ENCODE measurements at places on chromosomes 1 and 21. TPM values are rescaled to one million over a fixed set of nuclear protein-coding genes. Genes with fewer than 3 reads are reported as not detected.

UBE2U gene
- not detected for total RNA-seq

HCRTR1 gene
- not detected for total RNA-seq

S100A7 gene
- total RNA-seq: not detected

CXADR gene
- total RNA-seq: 0.13 TPM

ADAMTS5 gene
- total RNA-seq: not detected

NT5C1A gene
- 0.61 TPM for total RNA-seq

TDRD5 gene
- total RNA-seq: not detected

GPR153 gene
- 2.4 TPM for total RNA-seq

C1orf159 gene
- total RNA-seq: 15.5 TPM

CCDC185 gene
- total RNA-seq: not detected

ANGPTL3 gene
- not detected for total RNA-seq

RSPO1 gene
- not detected for total RNA-seq

HIVEP3 gene
- 13.6 TPM for total RNA-seq

GRCh38 chr1:43847290-43847689 lies 86.3 kb upstream of the ARTN start:
- DNase-seq: no peak

- no peak for DNase-seq
Measured at GRCh38 chr1:15153842-15154479, 414 bp downstream of the TMEM51 start.

DNA sequence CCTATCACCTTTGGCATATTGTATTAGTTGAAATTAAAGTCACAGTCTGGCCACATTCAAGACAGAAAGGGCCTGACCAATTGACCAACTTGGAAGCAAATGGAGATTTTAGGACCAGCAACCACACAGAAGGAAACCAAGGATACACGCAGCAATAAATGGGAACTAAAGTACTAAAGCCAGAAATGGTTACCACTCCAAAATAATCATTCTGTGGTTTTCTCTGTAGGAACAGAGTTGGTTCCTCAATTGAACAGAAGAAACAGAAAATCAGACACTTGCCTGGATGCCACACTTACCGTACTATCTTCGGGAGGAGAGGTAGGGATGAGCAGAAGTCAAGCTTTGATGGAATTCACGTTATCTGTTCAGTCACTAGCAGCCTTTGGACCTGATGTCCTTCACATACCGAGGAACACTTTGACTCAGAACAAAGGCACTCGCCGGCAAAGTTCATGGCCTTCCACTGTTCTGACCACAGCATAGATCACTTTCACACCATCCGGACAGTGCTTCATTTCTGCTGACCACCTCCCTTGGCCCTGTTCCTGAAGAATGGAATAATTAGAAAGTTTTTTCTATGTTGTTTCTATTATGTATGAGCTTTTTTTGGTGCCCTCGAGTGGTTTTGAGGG lies 96.9 kb downstream of the LPAR3 start:
- no peak for DNase-seq

GRCh38 chr21:18148401-18148800 lies 96.2 kb upstream of the CHODL start:
- no peak for DNase-seq

- no peak for DNase-seq
Measured at GRCh38 chr1:12622506-12622905, 4.5 kb upstream of the DHRS3 start.

DNA sequence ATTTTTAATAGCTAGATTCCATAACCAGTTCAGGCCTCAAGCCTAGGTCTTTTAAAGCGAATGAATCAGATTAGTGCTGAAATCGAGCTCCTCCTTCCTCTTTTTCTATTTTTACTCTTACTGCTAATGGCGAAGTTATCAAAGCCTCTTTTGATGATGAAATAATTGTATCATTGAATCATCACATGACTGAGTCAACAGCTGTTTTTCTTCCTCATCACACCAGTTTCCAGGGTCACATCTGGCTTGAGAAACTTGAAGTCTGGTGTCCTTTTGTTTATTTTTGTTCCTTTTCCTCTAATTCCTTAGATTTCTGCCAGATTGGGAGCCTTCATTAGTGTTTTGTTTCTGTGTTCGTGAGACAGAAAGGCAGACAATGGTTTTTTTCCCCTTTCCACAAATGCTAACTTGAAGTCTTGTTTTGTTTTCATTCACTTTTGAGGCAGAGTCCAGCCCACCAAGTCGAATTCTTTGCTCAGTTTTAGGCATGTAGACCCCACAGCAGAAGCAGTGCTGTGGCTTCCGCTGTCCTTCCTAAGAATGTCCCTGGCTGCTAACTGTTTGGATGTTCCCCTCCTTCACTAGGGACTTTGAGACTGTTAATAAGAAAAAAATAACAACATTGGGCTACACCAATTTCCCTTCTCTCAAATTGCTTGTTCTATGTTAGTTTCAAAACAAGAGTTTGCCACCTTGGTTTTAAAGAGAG lies 51.9 kb upstream of the FMOD start:
- DNase-seq: no peak

DNA sequence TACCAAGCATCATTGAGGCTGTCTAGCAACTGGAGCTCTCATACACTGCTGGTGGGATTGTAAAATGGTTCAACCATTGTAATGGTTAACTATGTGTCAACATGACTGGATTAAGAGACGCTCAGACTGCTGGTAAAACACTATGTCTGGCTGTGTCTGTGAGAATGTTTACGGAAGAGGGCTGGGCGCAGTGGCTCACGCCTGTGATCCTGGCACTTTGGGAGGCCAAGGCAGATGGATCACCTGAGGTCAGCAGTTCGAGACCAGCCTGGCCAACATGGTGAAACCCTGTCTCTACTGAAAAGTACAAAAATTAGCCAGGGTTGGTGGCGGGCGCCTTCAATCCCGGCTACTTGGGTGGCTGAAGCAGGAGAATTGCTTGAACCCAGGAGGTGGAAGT lies 4.8 kb upstream of the FCRLA start:
- no peak for DNase-seq

DNA sequence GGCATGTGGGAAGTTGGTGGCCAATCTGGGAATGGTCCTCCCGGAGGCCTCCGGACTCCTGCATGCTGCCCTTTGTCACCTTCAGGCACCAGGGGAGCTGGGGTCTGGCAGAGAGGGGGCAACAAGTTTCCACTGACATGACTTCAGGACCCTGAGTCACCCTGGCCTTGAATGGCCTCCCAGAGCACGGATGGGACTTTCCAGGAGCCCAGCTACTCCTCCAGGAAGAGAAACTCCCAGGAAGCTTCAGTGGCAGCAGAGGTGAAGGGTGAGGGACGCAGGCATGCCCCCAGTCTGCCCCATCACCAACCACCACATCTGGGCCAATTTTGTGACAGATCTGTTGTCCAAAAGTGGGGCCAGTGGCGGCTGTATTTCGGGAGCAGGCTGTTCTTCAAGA lies 55.9 kb upstream of the WASF2 start:
- no peak for DNase-seq

- peak; percentile 16 for DNase-seq
Measured at GRCh38 chr21:24899138-24899537, 708.1 kb downstream of the MRPL39 start.

DNA sequence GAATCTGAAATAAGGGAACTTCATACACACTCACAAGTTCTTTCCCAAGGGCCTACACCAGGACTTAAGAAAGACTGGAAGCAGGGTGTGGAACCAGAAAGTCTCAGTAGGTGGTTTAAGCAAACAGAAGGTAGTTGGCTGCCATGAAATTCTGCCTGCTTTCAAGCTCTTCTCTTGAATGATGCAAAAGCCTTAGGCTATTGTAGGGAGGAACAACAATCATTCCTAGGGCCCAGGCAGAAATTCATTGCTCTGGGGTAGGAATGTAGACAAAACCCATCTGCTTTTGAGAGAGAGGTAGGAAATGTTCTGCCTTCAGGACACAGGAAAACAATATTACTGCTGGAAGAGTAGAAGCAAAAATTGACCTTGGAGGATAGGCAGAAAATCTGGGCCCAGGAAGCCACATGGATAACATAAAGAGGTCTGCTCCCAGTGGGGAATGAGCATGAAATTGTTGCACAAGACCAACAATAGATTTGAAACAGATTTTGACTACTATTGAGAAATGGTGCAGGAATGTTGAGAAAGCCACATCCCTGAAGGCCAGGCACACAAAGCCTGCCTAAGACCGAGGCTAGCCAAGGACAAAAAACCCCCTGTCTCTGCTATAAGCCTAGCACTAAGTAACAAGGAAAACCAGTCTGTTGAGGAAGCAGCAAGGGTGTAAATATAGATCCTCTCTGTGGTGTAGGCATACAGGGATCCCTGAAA lies 22.7 kb upstream of the SFT2D2 start:
- no peak for DNase-seq

DNA sequence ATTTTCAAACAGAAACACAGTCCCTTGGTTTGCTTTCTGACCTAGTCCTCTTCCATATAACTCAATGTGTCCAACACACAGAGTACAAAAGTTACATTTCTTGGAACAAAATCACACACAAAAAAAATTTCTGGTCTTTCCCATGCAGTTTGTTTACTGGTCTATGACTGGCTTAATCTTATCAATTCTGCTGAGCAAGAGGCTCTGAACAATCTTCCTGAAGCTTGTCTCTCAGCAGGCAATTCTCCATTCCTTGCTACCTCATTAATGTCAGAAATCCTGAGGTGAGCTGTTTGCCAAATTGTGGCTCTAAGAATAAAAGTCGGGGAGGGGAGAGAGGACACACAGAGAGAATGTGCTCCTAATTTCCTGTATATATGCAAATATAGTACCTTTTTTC lies 423.6 kb downstream of the HLX start:
- no peak for DNase-seq

DNA sequence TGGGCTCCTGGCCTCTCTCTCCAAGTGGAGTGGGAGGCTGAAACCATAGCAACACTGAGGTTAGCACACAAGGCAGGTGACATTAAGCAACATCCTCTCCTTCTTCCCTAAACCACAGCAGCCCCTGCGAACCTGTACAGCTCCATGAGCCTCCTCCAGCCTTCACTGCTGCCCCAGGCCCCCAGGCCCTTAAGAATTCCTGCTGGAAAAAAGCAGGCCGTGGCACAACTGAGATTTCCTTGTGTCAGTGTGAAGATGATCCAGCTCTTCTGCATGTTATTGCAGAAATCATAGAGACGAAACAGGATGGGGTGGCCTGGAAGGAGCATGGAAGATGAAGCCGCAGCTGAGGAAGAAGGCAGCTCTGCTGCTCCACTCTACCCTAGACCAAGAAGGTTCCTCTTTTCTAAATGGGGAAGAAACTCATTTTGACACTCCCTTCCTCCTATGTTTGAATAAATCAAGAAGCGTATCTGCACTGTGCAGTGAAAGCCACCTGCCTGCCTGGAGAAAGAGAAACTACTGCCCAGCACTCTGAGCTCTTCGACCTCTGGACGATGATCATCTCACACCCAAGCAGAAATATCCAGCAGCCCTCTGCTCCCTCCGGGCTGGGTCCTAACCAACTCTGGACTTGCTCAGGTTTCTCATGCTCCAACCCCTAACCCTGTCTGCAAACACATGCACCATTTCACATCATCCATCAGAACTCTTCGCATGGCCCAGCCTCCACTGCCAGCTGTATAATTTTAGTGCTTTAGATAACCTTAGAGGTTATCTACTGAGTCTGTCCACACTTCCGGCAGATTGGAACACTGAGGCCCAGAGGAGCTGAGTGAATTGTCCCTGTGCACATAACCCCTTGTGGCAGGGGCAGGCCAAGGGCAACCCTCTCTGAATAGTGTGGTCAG lies 20.7 kb downstream of the SH3BP5L start:
- DNase-seq: peak; percentile 73

GRCh38 chr21:41767606-41768436 lies 969 bp upstream of the RIPK4 start:
- no peak for DNase-seq

GRCh38 chr1:80059940-80060339 lies 1053.4 kb upstream of the ADGRL4 start:
- DNase-seq: no peak

DNA sequence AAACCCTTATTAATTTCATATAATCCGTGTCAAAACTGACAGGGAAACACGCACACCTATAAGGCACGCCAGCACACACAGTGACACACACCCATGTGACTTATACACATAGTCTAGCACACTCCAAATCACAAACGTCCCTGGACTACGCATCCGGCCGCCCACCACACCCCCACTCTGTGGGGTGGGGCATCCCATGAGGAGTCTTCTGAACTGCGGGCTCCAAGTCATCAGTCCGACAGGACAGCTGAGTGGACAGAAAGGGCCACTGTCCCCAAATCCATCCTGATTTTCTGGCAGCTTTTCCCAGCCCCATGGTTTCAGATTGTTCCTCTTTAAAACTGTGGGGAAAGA lies 829 bp downstream of the PEA15 start:
- DNase-seq: no peak

GRCh38 chr1:207962716-207963426 lies 51.9 kb upstream of the CD34 start:
- no peak for DNase-seq

DNA sequence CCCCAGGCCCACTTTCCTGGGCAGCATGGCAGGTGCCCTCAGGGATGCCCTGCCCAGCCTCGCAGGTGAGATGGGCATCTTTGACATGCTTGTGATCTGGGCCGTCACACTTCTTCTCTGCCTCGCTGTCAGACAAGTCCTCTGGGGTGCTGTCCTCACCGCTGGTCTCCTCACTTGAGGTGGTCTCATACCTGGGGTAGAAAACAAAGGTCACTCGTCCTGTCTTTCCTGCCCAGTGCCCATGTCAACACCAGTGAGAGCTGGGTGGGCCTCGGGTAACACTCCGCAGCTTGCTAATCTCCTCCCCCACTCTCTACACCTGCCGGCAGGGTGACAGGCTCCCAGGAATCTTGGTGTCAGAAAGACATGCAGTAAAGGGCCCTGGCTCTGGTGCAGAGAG lies 50.9 kb downstream of the KANK4 start:
- no peak for DNase-seq

DNA sequence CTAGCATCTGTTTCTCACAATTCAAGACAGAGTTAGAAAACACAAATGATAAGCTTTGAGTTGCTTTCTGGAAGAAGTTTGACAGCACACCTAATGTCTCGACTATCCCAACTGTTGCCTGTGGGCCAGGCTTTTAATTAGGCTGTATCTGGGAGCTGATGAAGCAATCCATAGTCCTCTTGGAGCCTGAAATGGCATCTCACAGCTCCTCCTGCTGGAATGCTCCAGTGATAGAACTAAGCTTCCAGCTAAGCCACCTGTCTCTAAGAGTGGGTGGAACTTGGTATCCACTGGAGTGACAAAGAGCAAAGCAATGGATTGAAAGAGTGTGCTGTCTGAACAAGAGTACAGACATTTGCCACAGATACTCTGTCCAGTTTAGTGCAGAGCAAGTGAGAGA lies 605.3 kb upstream of the NR5A2 start:
- no peak for DNase-seq

DNA sequence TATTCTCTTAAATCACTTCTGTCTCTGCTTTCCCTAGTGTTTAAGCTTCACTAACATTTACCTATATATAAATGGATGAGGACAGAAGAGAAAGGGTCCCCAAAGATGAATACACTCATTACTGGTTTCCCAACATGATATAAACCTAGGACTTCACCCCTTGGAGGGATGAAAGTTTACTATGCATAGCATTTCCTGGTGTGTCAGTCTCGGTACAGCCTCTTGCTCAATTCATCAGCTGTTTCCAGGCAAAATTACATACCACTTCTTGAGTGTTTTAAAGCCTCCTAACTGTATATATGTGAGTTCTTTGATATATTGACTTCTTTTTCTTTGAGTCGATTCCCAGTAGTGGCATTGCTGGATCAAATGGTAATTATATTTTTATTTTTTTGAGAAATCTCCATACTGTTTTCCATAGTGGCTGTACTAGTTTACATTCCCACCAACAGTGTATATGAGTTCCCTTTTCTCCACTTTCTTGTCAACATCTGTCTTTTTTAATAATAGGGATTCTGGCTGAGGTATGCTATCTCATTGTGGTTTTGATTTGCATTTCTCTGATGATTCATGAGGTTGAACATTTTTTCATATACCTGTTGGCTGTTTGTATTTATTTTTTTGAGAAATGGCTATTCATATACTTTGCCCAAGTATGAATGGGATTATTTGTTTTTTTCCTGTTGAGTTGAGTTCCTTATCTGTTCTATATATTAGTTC lies 259.3 kb upstream of the CACYBP start:
- no peak for DNase-seq

Data from GM12878 (cell line).